ENCODE measurements at places on chromosomes 11 and 22.

DNA sequence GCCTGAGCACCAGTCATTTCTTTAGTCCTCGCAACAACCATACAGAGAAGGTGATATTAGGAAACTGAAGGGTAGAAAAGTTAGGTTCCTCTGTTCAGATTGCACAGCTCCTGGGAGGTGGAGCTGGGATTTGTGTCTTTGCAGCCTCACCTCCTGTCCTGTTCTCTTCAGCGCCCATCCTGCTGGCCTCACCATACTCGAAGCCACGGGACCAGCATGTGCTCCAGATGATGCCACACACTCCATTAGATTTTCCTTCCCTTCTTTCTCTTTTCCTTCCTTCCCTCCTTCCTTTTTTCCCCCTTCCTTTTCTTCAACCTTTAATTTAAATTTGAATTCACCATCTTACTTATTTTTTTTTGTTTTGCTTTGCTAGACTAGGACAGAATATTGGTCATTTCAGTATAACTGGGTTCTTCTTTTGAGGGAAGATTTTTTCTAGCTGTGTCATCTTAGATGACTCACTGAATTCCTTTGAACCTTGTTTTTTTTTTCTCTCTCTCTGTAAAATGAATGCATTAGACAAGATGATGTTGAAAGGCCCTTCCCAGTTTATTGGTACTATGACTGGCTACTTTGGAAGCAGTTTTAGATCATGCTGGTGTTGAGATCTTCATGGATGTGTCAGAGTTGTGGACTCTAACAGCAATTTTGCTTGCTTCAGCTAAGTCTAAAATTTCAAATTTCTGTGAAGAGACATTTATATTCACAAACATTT lies 662.5 kb upstream of the TENM4 start:
- no peak for DNase-seq

- DNase-seq = no peak
Observed at GRCh38 chr22:50180727-50181521, 4.8 kb upstream of the TRABD start.

- DNase-seq = no peak
Observed at GRCh38 chr11:106400949-106401570, 323.6 kb downstream of the AASDHPPT start.

- no peak for DNase-seq
Observed at GRCh38 chr22:35440129-35440528, 40.2 kb downstream of the MCM5 start.

DNA sequence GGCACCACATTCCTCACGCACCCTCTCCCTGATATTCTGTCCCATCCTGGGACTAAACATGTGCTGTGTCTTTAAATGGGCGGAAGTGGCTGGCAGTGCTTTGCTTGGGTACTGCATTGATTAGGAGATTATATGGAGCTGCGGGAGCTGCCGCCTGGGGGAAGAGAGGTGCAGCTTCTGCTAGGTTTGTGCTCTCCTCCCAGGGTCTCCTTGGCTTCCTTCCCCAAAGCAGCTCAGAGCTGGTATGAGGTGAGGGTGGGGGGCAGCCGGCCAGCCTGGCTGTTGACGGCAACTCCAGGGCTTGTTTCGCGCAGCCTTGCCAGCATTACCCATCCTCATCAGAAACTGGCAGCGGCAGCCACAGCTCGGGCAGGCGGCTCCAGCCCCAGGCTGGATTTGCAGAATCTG lies 95.4 kb downstream of the GRAMD1B start:
- no peak for DNase-seq

- DNase-seq = no peak
Observed at GRCh38 chr11:78533399-78533798, 41.3 kb downstream of the NARS2 start.

DNA sequence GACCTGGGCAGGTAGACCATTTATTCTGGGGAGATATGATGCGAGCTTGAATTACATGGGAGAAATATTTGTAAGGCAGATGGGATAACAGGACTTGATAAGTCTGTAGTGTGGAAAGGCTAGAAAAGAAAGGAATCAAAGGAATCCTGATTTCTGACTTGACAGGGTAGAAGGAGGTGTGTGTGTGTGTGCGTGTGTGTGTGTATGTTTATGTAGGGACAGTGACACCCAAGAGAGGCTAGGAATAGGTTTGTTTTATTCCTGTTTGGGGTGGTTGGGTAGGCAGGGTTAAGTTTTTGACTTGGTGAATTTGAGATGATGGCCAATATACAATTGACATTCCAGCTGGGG lies 390 bp upstream of the HTATIP2 start:
- no peak for DNase-seq

DNA sequence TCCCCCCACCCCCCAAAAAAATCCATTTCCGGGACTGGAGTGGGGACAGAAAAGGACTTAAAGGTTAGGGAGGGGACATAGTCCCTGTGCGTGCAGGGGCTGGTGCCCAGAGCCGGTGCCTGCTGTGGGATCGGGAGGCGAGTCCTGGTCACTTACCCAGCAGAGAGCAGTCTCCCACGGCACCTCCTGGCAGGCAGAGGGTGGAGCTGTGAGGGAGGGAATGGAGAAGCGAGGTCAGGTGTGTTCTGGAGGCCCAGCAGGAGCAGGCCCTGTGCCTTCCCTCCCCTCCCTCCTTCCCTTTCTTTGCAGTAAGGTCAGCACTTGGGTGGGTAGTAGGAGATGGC lies 28.4 kb downstream of the SHANK3 start:
- DNase-seq = no peak

DNA sequence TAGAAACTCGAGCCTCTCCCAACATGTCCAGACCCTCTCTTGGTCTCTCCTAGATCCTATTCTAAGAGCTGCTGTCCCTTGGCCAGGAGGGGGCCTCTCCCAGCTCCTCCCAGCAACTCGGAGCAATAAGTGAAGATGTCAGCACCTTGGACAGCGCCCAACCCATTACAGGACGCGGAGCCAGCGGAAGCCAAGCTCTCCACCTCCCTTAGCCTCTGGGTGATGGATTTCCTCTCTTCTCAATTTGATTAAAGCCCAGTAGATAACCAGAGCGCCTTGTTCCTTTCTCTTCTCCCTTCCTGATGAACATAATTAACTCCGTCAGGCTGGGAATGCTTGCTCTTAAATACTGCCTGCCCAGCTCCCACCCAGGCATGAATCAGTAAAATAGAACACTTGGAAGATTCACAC lies 26.2 kb upstream of the TPBGL start:
- DNase-seq = no peak

DNA sequence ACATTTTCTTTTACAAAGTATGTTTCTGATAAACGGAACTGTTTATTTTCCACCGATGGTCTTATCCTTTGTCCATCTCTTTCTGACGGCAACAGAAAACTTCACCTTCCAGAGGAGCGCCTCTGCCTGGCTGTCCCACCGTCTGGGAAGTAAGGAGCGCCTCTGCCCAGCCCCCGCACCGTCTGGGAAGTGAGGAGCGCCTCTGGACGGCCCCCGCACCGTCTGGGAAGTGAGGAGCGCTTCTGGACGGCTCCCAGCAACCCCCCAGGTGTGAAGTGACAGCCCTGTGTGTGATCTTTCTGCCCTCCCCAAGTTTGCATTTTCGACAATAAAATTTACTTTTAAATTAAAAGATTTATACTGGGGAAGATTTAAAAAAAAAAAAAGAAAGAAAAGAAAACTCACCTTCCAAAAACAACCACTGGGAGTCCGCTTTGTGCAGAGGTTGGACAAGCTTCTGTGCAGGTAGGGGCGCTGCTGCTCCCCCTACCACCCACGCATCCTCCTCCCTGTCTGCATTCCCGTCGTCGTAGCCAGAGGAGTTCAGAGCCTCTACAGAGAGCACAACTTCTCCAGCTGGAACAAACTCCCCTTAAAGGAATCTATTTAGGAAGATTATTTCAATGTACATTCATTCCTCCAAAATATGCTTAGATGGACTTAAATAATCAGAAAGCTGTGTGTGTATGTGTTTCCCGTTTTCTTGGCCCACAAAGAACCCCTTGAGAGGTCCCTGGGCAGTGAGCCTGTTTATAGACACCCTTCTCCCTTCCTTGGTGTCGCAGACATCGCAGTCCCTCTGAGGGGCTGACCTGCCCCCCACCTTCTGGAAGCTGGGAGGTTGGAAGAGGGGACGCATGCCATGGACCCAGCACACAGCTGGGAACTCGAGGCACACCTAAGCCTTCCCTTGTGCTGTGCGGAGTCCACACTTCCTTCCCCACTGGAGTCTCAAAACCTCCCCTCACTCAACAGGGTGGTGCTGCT lies 849 bp upstream of the APOBEC3B start:
- peak; percentile 28 for DNase-seq

DNA sequence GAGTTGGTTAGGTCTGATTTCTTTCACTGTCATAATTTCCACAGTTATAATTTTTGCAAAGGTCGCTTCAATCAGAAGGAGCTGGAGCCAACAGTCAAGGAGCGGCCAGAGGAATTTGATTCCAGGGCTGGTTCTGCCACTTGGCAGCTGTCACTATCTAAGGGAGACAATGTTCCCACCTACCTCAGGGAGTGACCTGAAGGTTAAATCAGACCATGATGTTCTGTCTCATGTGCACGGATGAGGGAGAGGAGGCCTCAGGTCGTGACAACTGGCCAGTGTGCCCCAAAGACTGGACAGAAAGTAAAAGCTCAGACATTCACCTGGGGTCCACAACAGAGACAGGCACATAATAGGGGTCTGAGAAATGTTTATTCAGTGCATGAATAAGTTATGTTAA lies 7.6 kb downstream of the MRGPRD start:
- no peak for DNase-seq

- no peak for DNase-seq
Observed at GRCh38 chr22:27682437-27682836, 119.1 kb downstream of the MN1 start.

DNA sequence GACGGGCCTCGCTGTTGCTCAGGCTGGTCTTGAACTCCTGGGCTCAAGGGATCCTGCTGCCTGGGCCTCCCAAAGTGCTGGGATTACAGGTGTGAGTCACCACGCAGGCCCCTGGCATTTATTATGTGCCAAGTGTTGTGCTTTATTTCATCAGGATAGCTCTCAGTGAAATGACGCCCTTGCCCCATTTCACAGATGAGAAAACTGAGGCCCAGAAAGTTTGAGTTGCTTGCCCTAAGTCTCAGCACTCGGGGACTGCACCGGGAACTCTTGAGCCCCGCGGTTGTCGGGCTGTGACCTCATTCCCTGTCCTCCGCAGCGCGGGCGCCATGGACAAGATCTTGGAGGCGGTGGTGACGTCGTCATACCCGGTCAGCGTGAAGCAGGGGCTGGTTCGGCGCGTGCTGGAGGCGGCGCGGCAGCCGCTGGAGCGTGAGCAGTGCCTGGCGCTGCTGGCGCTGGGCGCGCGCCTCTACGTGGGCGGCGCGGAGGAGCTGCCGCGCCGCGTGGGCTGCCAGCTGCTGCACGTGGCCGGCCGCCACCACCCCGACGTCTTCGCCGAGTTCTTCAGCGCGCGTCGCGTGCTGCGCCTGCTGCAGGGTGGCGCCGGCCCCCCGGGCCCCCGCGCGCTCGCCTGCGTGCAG lies 7.3 kb downstream of the USP35 start:
- DNase-seq = no peak

DNA sequence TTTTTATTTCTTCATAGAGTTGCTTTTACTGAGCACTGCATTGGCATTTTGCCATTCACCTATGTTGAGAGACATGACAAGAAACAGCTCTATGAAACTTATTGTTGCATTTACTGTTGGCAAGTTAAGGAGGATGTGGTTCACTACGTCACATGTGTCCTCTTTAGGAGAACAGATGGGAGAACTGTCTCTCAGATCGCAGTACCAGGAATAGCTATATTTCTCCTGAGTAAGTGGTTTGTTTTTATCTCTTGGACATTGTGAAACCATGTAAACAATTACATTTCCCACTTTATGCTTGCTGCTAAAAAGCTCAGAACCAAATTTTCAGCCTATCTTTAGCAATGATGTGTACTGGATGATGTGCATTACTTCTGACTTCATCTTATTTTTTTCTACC lies 34.8 kb upstream of the PSMA1 start:
- no peak for DNase-seq

GRCh38 chr11:120065876-120066275 lies 72.0 kb downstream of the TRIM29 start:
- DNase-seq = no peak

- DNase-seq = no peak
Observed at GRCh38 chr11:101346591-101346990, 217.0 kb upstream of the PGR start.

GRCh38 chr11:90669094-90669493 lies 446.2 kb upstream of the CHORDC1 start:
- DNase-seq = no peak

DNA sequence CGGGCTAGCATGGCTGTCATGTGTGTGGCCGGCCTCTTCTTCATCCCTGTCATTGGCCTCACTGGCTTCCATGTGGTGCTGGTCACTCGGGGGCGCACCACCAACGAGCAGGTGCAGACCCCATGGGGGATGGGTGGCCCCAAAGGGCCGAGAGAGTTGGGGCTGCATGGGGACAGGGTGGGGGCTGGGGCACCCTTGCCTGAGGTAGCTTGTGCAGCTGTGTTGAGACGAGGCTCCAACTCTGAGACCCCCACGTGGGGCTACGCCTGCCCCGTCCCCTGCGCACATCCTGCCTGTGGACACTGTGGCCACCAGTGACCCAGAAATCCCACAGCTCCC lies 8.5 kb downstream of the ZDHHC8 start:
- DNase-seq = no peak

DNA sequence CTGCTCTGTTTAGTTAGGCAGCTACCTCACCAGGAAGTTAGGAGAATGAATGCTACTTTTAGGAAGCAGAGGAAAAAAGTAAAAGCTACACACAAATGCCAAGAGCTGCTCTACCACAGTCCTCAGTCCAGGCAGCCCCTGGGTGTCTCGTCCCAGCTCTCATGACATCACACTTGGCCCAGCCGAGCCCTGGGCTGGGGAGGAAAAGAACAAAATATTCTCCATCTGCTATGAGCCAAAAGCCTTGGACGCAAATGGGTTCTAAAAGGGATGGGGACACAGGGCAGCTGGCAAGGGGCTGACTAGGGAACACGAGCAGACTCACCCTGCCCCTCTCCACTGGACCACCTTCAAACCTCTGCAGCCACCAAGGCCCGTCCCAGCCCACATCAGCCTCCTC lies 26.1 kb downstream of the TMEM184B start:
- no peak for DNase-seq

DNA sequence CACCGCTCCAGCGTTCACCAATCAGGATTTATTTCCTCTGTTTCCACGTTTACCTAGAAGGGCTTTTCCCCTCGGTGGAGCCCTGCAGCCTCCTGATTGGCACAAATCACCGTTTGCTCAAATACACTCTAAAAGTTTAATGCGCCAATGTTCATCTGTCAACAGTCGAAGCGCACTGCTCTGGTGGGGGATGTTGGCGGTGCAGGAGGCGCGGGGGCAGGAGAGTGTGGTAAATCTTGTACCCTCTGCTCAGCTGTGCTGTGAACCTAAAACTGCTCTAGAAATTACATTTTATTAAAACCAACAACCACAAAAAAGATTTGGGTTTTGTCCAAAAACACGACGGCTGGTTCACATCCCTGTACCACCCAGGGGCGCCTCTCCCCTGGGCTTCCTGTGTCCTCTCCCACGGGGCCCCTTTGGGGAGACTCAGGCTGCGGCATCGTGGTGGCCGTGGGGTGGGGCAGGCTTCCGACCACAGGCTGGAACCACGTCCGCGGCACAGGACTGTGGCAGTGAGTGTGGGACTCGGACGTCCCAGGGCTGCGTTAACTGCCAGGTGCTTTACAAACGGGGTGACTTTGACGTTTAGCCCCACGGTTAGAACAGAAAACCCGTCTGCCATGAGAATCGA lies 13.5 kb downstream of the TTLL8 start:
- DNase-seq = no peak

- no peak for DNase-seq
Observed at GRCh38 chr11:64745521-64746328, 1.8 kb upstream of the RASGRP2 start.
